Forelimb muscle (tissue), 1 donor: ENCODE measurements at places on chromosomes 3 and 15. TPM values are rescaled to one million over a fixed set of nuclear protein-coding genes. Genes with fewer than 3 reads are reported as not detected.

DNA sequence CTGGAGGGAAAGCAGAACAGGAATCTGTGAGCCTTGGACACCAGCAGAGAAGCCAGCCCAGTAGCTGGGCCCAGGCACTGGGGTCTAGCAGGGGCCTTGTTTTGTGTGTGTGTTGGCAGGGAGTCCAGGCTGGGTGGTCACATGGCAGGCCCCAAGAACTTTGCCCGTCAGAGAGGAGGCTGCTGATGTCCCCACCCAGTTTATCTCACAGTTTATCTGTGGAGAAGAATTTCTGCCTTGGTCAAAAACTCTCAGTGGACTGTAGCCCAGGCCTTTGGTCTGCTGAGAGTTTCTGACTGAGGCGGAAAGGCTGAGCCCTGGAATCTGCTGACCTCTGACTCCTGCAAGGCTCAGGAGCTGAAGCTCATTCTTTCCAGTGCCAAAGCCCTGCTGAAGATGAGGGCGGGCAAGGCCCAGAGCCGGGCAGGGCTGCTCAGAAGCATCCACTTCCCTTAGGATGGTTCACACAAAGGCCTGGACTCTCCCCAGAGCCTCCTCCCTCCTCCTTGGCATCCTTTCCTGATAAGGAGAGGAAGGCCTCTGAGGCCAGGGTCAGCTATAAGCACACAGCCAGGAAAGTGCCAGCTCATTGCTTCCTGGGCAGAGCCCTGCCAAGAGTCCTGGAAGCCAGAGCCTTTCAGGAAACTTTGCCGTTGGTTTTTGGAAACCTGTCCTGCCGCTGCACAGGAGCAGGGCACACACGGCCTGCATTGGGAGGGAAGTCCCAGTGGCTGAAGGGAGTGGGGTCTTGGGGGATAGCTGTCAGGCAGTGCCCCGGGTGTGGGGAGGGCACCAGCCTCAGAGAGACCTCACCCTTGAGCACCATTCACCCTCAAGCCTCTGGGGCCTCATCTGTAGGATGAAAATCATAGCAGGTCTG, 37.2 kb upstream of the SLCO2A1 start:
- no peak for DNase-seq

GRCh38 chr3:171260899-171261298, 199.3 kb downstream of the TNIK start:
- DNase-seq, result no peak

DNA sequence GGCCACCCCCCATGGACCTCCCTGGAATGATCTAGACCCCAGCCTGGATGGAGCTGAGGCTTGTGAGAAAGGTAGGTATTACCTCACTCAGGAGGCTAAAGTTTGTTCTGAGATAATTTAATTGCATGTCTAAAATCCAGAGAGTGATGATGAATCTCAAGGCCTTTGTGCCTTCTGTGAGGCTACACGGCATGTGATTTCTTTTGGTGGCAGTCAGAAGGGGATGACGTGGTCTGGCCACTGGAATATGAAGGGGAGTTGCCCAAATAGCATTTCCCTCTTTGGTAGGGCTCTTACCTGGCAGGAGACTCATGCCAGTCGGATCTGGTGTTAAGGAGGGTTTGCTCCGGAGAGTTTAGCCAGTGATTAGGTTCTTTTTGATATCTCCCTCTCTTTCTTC, 2.5 kb downstream of the BAHD1 start:
- no peak for DNase-seq

NOX5 gene
- polyA plus RNA-seq, result 0.24 TPM

DNA sequence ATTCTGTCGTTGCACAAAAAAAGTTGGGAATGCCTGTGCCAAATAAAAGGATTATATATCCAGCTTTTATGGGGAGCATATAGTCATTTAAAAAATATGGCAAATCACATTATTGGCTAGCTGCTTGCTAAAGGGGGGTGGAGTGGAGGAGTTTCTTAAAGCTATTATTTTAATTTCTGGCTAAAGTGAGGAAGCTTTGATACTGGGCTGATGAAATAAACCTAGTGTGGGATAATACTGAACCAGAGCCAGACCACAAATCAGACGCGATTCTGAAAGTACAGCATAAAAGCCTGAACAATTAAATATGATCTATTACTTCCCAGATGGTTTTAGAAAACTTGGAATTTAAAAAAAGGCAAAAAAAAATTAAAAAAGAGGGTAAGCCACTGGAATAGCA, 14.4 kb downstream of the POLR2M start:
- no peak for DNase-seq

- DNase-seq, result no peak
Observed at GRCh38 chr3:196496183-196496582, 7.4 kb downstream of the RNF168 start.

DNA sequence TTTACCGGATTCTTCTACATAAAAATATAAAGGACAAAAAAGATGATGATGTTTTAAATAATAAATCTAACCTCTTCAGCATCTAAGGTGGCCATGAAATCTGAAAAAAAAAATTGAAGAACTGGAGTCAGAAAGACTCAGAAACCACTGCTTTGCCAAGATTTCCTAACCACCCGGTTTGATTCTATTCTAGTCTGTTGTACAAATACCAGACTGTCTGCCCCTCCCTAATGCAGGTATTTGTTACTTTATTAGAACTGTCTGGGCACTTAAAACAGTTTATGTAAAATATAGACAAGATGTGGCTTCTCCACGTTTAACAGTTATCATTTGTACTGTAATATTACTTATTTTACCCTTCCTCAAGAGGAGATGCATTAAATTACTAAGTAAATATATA, 48.8 kb downstream of the UACA start:
- DNase-seq, result no peak

- DNase-seq, result no peak
Observed at GRCh38 chr3:51678641-51679040, 7.6 kb downstream of the TEX264 start.

DNA sequence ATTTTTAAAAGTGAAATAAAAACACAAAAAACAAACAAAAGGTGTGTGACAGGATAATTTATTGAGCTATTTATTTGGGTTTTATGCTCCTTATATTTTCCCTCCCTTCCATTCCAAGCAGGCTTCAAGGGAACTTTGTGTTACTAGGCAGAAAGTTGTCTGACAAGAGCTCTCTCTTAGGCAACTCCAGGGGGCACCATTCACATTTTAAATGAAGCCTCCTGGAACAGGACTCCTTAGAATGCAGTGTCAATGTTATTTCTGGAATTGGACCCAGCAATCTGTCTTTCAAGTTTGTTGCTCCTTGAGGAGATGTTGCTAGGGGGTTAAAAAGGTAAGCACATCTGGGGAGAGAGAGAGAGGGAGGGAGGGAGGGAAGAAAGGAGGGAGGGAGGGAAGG, 5.4 kb upstream of the RFX7 start:
- no peak for DNase-seq

DNA sequence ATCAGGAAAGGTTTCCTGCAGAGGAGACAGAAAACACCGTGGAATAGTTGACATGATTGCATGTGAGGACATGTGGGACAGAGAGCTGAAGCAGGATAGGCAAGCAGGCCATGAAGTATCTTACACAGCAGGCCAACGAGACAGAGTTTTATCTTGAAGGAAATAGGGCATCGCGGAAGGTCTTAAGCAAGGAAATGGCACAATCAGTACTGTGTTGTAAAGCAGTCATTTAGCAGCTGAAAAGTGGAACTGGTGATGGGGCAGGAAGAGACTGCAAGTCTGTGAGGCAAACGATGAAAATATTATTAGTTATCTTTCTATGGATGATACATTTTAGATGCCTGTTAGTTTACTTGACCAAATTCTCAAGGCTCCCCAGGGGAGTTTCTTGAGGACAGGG, 535.1 kb downstream of the SOX2 start:
- no peak for DNase-seq

DNA sequence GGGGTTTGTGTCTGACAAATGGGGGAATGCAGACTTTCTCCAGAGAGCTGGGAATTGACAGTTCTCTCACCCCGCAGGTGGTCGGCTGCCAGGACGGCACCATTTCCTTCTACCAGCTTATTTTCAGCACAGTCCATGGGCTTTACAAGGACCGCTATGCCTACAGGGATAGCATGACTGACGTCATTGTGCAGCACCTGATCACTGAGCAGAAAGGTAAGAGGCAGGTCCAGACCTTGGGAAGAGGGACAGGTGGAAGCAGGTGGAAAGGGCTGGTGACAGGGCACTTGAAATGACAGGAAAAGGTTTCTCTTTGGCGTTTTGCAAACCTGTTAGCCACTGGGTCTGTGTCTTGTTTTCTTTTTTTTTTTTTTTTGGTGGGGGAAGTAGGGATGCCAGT, 36.6 kb downstream of the IFT122 start:
- DNase-seq, result no peak

- no peak for DNase-seq
Observed at GRCh38 chr15:89947385-89947784, 34.6 kb upstream of the ARPIN start.

DNA sequence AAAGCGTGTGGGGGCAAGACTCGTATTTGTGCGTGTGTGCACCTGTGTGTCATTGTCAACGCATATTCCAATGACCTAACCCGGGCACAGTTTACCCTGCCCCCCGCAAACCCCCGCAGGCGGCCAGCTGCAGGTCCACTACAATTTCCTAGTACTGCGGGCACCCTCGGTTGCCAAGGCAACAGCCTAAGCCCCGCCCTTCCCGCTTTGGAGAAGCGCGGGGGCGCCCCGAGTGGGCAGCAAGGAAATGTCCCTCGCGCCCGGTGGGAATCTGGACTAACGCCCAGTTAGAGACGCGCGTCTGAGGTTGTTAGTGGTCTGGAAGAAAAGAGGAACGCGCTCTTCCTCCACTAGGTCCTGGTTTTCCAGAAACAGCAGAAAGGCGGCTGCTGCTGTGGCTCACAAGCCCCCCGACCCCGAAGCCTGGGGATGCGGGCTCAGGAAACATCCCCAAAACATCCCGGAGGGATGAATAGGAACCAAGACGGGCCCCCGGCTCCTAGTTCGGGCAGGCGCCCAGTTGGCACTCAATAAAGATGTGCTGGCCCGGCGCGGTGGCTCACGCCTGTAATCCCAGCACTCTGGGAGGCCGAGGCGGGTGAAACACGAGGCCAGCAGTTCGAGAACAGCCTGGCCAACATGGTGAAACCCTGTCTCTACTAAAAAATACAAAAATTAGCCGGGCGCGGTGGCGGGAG, 1.1 kb downstream of the ABHD14A start:
- no peak for DNase-seq

ST8SIA2 gene
- polyA plus RNA-seq, result 15.6 TPM

- DNase-seq, result no peak
Observed at GRCh38 chr3:69143612-69144011, 21.2 kb upstream of the LMOD3 start.

DNA sequence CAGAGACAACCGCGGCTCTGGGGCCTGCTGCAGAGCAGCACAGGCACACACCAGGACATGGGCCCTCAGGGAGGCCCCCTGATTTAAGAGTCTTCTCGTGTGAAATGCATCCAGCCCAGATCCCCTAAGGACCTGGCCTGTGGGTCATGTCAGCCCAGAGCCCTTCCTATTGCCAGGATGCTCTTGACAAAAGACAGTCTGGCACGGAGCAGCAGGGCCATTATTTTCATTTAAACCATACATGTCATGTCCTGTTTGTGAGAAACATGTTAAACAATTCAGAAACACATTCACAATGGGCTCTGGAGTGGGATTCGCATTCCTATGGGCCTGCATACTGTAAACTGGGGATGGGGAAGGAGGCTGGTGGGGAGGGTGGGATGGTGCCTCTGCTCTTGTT, 367.4 kb upstream of the WNT5A start:
- no peak for DNase-seq

GRCh38 chr3:178513546-178514380, 22.5 kb upstream of the KCNMB2 start:
- DNase-seq, result no peak

TGM4 gene
- not detected for polyA plus RNA-seq

REC114 gene
- polyA plus RNA-seq, result not detected

ZPLD1 gene
- polyA plus RNA-seq, result not detected

DNA sequence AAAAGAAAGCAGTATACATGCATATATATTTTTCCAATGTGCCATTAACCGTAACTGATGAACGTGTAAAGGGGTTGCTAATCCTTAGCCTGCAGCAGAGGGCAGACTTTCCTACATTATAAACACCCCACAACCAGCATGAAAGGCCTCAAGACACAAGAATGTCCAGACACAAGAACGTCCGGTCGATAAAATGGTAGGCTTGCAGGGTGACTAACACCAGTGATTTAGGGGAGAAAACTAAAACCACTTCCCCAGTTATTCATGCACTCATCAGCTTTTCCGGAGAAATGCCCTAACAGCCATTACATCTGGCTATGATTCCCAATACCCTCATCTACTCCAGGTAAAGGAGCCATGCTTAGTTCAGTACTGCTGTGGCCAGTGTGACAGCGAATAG, 57.4 kb downstream of the LRTM1 start:
- DNase-seq, result peak; percentile 38

CSTA gene
- 0.25 TPM for polyA plus RNA-seq

DNA sequence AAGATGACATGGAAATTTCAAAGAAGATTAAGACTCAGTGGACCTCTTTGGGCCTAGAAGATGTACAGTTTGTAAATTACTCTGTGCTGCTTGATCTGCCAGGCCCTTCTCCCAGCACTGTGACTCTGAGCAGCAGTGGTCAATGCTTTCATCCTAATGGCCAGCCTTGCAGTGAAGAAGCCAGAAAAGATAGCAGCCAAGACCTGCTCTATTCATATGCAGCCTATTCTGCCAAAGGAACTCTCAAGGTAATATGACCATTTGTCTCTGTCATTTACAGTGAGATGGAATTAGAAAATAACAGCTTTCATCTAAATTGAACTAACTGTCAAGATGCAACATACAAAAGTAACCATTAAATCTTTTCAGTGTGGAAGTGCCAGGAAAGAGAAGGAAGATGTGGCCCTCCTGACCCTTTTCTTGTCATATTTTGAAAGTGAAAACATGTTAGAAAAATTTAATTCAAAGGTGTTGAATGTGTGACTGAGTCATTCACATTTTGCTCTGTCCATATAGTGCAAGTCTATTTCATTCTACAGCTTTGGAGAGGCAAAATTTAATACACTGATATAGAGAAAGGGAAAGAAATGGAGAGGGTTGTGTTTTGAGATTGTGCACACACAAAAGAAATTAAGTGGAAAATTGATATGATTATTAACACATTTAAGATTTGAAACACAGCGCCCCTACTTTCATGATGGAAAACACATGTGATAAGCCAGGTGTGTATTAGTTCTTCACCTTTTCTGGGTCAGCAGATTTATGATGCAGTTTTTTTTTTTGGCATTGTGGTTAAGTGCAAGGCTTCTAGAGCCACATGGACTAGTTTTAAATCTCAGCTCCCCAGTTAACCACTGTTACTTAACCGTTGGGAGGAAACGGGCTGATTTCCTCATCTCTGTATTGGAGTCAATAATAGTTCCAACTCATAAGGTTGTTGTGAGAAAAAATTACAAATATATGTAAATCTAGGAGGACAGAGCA, 375.1 kb downstream of the NAALADL2 start:
- DNase-seq, result no peak

PLSCR5 gene
- not detected for polyA plus RNA-seq

ARPIN gene
- polyA plus RNA-seq, result 13.8 TPM
